ENCODE measurements at places on chromosomes 6 and 20.

- no peak for DNase-seq
These were observed 2.9 kb downstream of the TGM2 start for GRCh38 chr20:38162149-38162548.

DNA sequence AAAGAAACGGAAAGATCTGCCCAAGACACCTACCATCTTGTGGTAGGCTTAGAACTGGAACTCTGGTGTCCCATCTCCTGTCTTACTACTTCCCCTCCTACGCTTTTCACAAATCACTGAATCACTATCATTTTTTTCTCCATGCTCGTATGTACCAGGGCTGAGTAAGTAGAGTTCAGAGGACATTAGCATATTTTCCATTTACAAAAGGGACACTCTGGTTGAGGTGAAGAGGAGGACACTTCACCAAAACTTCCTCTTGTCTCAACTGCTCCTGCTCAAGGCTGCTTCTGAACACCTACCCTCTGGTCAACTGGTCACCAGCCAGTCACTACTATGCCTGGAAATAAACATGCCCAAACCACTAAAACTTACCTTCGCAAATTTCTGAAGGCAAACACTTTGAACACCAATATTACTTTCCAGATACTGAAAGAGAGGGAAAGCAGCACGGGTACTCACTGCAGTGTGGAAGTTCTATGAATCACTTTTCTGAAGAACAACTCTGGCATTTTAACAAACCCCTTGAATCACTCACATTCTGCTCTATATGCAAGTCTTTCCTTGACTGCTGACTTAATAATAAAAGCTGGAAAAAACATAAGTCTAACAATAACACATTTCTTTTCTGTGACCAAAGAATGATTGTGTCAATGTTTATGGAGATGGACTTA, 123.3 kb downstream of the INSM1 start:
- DNase-seq, result no peak

- DNase-seq, result no peak
These were observed 251.8 kb downstream of the BTBD9 start for GRCh38 chr6:38387971-38388370.

DNA sequence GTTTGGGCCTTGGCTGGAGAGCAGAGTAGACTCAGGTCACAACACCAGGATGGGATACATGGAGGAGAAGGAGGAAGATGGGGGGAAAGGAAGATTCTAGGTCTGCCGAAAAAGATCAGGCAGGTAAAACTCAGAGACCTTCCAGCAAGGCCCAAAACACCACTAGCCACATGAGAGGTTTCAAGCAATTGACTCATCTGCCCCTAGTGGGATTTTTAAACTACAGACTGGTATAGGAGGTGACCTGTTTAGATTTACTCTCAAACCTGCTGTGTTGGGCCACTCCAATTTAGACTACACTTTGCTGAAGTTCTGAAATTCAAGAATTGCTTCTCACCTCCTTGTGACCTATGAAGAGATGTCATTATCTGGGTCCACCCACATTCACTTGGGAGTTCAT, 236.9 kb upstream of the SASH1 start:
- no peak for DNase-seq

- DNase-seq, result no peak
These were observed 821 bp downstream of the DHX35 start for GRCh38 chr20:38962928-38963401.

- DNase-seq, result no peak
These were observed 113.0 kb downstream of the DST start for GRCh38 chr6:56529594-56530191.

- DNase-seq, result no peak
These were observed 420.1 kb upstream of the SLC35B3 start for GRCh38 chr6:8855411-8855810.

- no peak for DNase-seq
These were observed 29.0 kb downstream of the RNASET2 start for GRCh38 chr6:166927240-166927934.

DNA sequence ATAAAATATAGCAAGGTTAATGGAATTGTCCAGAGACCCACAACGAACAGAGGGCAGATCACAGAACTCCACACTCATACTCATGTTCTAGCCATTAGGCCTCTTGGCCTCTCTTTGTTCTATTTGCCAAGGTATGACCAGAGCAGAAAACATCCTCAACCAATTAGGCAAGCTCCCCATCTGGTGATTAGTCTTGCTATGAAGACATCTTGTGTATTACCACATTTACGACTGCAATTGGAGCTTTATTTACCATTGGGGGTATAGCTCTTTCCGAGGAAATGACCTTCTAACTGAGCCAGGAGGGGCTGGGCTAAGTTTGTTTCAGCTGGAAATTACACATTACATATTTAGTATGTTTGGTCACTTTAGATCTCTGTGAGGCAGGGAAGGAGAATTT, 593.9 kb downstream of the CD109 start:
- DNase-seq, result no peak

DNA sequence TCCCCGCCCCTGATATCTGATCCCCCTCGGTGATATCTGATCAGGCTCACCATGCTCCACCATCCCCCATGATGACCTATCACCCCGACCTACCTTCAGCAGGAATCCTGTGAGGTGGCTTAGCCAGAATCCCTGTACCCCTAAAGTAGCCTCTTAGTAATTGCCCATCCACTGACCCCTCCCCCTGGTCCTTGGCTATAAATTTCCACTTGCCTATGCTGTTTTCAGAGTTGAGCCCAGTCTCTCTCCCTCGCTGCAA, 177.5 kb upstream of the GGTLC1 start:
- no peak for DNase-seq

- DNase-seq, result no peak
These were observed 12.1 kb upstream of the TAGAP start for GRCh38 chr6:159056899-159057298.

GRCh38 chr6:21031182-21031581, 496.9 kb downstream of the CDKAL1 start:
- no peak for DNase-seq

DNA sequence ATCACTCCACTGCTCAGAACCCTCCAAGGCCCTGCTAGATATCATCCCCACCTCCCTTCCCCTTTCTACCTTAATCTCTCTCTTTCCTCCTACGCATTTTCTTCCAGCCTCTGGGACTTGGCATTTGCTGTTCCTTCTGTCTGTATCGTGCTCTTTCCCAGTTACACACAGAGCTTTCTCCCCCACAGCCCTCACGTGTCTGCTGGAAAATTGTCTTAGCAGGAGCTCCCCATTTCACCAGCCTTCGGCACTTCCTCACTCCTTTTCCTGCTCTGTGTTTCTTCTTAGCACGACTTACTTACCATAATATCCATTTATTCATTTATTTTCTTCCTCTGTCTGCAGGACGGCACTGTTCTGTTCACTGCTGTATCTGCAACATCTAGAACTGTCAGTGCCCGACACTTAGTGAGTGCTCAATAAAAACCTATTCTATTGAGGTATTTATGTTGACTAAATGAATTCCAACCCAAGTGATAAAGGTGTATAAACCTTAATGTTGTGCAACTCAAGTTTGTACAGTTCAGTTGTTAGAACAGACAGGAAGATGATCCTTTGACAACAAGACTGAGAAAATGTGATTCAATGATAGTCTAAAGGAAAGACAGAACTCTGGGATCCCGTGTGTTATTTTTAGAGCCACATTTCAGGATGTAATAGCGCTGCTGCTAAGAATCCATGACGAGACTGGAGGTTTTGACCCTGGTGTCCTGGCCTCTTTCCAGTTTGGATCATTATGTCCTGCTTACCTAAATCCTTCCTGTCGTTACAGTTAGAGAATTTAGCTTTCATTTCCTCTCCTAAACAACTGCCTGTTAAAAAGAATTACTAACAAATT, 170.1 kb upstream of the LAMP5 start:
- DNase-seq, result no peak

GRCh38 chr6:30311671-30312070, 15.1 kb upstream of the TRIM39 start:
- DNase-seq, result no peak

DNA sequence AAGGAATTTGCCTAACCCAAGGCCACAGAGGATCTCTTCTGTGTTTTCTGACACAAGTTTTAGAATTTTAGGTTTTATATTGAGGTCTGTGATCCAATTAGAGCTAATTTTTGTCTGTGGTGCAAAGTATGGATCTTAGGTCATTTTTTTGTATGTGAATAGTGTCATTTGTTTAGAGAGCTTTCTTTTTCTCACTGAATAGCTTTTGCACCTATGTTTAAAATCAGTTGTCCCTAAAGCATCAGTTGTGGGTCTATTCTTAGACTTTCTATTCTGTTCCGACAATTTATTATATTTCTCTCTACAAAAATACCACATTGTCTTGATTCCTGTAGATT, 341 bp upstream of the MCM9 start:
- DNase-seq, result no peak

- DNase-seq, result no peak
These were observed 595 bp upstream of the SRF start for GRCh38 chr6:43170417-43170930.

DNA sequence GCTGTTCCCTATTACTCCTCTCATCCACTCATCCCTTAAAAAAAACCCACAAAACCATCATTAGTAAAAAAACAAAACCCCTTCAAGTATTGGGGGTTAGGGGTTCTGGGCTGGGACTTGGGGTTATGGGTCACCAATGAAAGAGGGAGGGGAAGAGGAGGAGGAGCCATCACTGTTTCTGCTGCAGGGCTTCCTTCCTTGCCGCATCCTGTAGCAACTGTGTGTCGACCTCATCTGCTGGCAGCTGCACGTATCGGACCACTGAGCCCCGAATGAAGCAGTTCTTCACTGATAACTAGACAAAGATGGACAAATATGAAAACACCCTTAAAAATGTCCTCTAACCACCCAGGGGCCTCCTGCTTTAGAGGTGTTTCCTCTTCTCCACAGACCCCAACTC, 2.0 kb upstream of the VARS1 start:
- DNase-seq, result no peak

DNA sequence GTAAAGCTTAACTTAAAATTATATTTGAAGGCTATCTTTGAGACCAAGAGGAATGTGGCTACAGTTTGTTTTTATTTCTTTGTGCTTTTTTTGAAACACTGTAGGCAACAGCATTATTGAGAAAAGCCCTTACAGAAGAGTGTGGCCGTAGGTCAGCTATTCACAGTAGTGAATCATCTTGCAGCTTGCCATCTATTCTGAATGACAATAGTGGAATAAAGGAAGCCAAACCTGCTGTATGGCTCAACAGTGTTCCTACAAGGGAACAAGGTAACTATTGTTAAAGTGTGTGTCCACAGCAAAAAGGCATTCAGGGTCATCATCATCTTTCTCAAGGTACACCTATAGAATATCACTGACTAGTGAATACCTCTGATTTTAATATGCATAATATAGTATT, 88.5 kb downstream of the KIZ start:
- no peak for DNase-seq

- no peak for DNase-seq
These were observed 728 bp downstream of the PSMA7 start for GRCh38 chr20:62142252-62143080.

DNA sequence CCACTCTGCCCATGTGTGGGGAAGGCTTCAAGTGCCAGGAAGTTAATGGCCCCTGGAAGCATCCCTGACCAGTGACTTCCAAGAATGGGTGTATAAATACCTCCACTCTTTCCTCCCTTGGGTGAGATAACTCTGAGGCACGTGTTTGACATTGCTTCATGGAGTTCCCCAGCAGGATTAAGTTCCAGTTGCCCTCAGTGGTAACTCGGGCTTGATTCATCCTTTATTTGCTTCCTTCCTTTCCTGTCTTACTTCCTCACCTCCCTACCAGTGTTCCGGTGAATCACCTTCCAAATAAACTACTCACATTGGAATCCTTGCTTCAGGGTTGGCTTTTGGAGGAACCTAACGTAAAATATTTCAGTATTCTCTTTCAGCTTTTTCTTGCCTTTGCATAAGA, 84.6 kb upstream of the JAG1 start:
- no peak for DNase-seq

DNA sequence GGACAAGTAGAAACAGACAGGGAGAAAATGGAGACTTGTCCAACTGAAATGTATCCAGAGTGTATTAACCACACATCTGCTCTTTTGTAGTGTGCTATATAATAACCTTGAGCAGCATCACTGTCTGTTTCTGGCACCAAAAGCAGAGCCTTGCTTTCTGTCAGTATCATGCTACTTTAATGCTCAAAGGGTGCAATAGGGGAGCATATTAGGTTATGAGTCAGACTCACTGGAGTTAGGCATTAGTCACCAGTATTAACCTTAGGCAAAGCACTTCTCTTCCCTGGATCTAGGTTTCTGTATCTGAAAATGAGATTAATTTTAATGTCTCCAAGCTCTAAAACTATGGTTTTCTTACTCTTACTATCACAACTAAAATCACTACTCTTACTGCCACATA, 280.1 kb downstream of the TFAP2B start:
- DNase-seq, result no peak

DNA sequence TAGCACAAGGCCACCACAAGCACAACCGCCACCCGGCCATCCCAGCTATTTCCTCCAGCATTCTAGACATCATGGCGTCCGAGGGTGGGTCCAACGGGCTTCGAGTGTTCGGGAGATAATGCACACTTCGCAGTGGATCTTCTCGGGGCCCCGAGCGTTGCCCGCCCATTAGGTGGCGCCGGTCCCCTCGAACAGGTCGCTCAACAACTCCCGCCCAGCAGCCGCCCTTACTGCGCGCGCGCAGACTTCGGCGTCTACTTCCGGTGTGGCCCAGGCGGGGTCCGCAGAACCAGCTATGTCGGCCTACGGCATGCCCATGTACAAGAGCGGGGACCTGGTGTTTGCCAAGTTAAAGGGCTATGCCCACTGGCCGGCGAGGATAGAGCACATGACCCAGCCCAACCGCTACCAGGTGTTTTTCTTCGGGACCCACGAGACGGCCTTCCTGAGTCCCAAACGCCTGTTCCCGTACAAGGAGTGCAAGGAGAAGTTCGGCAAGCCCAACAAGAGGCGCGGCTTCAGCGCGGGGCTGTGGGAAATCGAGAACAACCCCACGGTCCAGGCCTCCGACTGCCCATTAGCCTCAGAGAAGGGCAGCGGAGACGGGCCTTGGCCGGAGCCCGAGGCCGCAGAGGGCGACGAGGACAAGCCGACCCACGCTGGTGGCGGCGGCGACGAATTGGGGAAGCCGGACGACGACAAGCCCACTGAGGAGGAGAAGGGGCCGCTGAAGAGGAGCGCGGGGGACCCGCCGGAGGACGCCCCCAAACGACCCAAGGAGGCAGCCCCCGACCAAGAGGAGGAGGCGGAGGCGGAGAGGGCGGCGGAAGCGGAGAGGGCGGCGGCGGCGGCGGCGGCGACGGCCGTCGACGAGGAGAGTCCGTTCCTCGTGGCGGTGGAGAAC, at the start of gene HDGFL1:
Gene HDGFL1 (plus strand): TSS at position 286 of the 904 bp plus-strand sequence. CDS start 10 bp downstream, at position 296.
- DNase-seq, result no peak

DNA sequence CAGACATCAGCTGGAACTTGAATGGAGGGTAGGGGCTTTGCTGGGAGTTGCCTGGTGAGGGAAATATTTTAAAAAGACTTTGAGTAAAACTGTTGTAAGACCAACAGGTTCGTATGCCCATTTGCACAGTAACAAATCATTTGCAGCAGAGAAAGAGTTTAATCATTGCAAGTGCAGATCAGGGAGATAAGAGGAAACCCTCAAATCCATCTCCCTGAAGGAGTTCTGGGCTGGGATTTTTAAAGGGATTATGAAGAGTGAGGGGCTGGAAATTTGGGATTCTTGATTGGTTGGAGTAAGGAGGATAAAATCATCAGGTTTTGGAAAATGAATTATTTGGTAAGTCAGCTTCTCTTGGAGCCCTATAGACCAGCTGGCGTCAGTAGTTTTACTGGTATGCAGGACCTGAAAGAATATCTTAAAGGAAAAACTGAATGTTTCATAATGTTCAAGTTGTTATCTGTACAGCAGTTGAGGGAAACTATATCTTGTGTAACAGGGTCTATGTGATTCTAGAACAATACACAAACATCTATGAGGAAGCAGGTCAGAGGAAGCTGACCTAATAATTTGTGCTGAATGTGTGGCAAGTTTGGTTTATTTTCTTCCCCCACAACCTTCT, 295.5 kb downstream of the PLCB1 start:
- DNase-seq, result no peak

Data from stimulated activated CD8-positive, alpha-beta memory T cell treated with anti-CD3 and anti-CD28 coated beads, Interleukin-7, amount 100 ng/mL, for 1 hour (primary cell).